ENCODE measurements at places on chromosomes 11 and 22.

DNA sequence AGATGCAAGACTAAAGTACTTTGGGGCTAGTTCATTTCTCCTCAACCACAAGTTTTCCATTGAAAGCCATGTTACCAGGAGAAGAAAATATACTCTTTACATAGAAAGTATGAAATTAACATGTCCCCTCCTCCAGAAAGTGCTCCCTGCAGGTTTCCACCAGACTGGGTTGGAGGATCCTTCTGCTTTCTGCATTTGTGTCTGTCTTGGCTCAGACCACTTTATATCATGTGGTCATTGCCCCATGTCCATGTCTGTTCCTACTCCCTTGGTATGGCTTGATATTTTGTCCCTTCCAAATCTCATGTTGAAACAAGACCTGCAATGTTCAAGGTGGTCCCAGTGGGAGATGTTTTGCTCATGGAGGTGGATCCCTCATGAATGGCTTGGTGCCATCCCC, 28.4 kb upstream of the ACER3 start:
- DNase-seq, result no peak

DNA sequence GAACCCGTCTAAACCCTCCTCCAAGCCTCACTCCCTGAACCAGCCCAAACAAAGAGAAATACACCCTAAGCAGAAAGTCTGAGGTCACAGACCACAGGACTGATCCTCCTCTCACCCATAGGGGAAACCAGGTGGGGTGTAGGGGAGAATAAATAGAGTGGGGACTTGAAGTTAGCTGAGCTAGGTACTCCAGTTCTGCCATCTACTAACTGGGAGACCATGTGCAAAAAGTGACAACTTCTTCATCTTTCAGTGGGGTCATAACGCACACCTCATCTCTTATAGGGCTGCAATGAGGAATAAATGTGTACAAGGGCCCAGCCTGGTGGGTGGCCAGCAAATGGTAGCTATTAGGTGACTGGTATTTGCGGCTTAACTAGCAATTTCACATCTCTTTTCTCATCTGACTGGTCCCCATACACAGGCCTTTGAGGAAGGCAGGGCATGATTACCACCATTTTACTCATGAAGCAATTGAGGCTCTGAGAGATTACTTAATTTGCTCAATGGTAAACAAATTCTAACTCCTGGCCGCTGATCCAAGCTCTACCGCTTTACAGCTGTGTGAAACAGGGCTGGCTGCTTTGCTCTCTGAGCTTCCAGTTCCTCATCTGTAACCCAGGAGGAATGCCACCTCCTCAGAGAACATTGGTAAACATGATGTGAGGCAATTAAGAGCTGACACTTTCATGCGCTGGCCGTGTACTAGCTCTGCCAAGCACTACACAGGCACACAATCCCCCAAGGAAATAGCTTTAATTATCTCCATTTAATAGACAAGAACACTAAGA, 16.6 kb downstream of the TBC1D10A start:
- DNase-seq, result no peak

GRCh38 chr22:41243361-41243760, 2.6 kb upstream of the CHADL start:
- DNase-seq, result no peak

GRCh38 chr11:132670921-132671675, 861.2 kb downstream of the OPCML start:
- no peak for DNase-seq

- no peak for DNase-seq
Observed at GRCh38 chr11:40139536-40139935, 1319.9 kb downstream of the LRRC4C start.

DNA sequence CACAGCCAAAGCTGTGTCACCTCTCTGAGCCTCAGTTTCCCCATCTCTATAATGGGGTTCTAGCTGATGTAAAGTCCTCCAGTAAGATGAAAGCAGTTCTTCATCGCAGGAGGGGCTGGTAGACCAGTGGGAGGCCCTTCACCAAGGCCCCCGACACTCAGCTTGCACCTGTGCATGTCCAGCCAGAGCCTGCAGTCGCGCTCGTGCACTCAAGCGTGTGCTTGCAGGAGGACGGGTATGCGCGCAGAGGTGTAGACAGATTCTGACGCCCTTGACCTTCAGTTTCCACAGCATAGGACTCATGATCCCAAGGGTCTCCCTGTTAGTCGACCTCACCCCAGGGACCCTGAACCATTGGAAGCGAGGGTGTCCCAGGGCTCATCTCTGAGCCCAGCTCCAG, 633.7 kb downstream of the TBC1D22A start:
- DNase-seq, result no peak

GRCh38 chr11:58621586-58622262, 741 bp upstream of the CNTF start:
- DNase-seq, result no peak

- no peak for DNase-seq
Observed at GRCh38 chr11:12069066-12069676, 41.2 kb upstream of the MICAL2 start.

DNA sequence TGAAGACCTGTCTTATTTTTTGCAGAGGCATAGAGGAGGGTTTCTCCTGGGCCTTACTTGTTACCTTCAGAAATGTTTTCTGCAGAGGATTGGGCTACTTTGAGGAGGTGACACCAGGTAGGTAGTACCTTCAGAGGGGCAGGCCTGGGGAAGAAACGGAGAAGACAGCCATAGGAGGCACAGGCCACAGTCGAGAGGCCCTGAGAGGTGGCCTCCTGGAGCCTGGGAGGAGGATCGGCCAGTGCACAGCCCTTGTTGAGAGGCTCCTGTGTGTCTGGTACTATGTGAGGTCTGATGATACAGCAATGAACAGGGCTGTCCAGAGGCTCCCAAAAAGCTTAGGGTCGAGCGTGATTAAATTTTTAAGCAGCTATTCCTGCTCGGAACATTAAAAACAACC, 11.5 kb downstream of the GTPBP1 start:
- DNase-seq, result no peak

GRCh38 chr11:134207538-134208239, 16.1 kb downstream of the NCAPD3 start:
- DNase-seq, result peak; percentile 71

DNA sequence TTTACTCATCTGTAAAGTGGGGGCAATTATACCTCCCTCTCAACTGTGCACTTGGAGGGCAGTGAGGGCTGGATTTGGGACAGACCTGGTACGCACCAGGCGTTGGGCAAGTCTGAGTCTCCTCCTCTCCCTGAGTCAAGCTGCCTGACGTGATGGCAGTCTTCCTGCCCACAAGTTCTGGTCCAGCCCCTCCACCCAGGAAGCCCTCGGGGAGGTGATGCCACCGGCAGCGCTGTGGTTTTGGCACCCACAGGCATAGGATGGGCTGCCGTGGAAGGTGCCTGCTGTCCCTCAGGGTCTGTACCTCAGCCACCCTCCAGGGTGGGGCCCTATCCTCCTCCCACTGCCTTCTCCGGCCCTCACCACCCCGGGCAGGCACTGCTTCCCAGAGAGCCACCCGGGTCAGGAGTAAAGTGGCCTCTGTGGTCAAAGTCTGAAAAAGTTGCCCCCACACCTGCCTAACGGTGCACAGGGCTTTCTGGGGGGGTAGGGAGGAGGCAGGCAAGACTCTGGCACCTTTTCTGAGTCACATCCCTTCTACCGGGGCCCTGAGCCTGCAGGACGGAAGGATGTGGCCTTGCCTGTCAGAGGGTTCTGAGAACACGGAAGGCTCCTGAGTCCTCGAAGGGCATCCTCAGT, 6.5 kb upstream of the APOBEC3H start:
- no peak for DNase-seq
